Liver (tissue), 10 donors: ENCODE measurements at places on chromosomes 7 and 10. TPM values are rescaled to one million over a fixed set of nuclear protein-coding genes. Genes with fewer than 3 reads are reported as not detected.

Gene ACHE
- polyA plus RNA-seq = 0.15 TPM

Gene GNAT3
- not detected for polyA plus RNA-seq

Gene VWA2
- polyA plus RNA-seq = not detected

Gene STEAP1B
- polyA plus RNA-seq = not detected

Gene CFAP70
- polyA plus RNA-seq = 0.46 TPM

Gene IL2RA
- not detected for polyA plus RNA-seq

Gene CFAP58
- 0.01 TPM for polyA plus RNA-seq

Gene ITIH5
- polyA plus RNA-seq = 0.60 TPM

Gene MBL2
- 128 TPM for polyA plus RNA-seq

Gene PDE1C
- polyA plus RNA-seq = not detected

Gene ZNF467
- 3.6 TPM for polyA plus RNA-seq

Gene OPN1SW
- not detected for polyA plus RNA-seq

Gene SP4
- polyA plus RNA-seq = 1.3 TPM

Gene PODXL
- polyA plus RNA-seq = 1.9 TPM

Gene NET1
- 16.2 TPM for polyA plus RNA-seq

Gene LIPM
- polyA plus RNA-seq = not detected

Gene DNAH11
- polyA plus RNA-seq = 0.10 TPM

Gene NEUROG3
- not detected for polyA plus RNA-seq

Gene KLHDC10
- 10.8 TPM for polyA plus RNA-seq

Gene MSANTD7
- 0.82 TPM for polyA plus RNA-seq

Gene AKR1C3
- polyA plus RNA-seq = 142 TPM

Gene SAMD9
- polyA plus RNA-seq = 1.2 TPM

Gene PTN
- 1.3 TPM for polyA plus RNA-seq

Gene CNNM1
- 0.10 TPM for polyA plus RNA-seq

Gene IRF5
- 4.6 TPM for polyA plus RNA-seq
